ENCODE measurements at places on chromosomes 6 and 20.
A peak's percentile ranks its signal among the peaks of the same experiment; 100 is the strongest.

GRCh38 chr6:155970876-155971708 is 515.5 kb upstream of the NOX3 start:
- DNase-seq, result no peak

DNA sequence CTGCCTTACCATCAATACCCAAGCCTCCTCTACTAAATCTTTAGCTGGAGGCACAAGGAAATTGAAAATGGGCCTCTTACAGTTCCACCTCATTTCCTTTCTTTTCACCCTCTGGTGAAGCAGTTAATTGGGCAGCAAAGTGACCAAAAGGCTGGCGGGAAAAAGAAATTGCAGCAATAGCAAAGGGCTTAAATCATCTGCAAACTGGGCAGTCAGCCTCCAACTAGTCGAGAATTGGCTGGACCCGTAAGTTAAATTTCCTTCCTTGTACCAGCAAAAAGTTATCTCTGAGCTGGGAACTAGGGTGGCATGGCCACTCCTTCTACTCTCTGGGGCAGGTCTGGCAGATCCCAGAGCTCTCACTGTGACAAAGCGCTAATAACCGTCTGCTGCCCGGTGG is 33.5 kb downstream of the GHRH start:
- DNase-seq, result no peak

DNA sequence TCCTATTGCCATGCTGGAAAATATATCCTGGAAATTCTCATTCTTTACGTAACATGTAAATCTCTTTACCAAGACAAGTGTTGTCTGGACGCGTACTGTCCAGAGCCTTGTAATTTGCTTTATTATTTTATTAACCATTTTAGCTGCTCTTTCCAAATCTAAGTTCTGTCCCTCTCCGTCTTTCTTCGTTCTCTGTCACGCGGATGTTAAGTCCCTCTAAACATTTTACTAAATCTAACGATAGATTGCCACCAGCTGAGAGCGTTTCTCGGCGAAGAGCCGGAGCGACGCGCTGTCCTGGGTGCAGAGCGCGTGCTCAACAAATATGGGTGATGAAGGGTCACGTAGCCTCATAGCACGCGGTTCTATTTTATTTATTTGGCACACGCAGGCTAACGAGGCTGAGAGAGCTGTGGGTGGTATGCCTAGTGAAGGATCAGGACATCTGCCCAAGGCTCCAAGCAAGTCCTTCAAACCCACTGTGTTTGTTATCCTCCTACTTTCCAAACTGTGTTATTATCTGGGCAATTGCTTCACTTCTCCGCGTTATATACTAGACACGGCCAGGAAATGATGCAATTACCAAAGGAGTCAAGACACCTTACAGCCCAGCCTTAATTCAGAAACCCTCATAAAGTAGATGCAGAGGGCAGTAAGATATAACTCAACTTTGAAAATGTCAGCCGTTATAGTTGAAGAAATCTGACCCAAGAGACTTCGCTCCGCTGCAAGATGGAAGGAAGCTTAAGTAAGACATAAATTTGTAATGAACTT is 10.0 kb upstream of the NCOA7 start:
- DNase-seq, result peak; percentile 80

DNA sequence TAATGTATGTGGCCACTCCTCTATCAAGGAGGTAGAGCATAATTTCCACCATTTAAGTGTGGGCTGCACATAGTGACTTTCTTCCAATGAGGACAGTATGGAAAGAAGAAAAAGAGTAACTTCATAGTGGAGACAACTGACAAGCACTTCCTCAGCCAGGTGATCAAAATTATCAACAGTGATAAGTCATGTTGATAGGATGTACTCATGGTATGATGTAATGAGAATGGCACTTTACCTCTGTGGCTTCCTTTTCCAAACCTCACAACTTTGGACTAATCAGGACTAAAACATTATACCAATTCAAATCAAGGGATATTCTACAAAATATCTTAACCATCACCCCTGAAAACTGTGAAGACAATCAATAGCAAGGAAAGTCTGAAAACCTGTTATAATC is 302.3 kb upstream of the CITED2 start:
- no peak for DNase-seq

- no peak for DNase-seq
Observed at GRCh38 chr6:71496722-71497033, 208.1 kb downstream of the OGFRL1 start.

GRCh38 chr6:54193560-54193959 is 82.3 kb downstream of the MLIP start:
- DNase-seq, result no peak

GRCh38 chr6:38157905-38158304 is 338.4 kb downstream of the ZFAND3 start:
- no peak for DNase-seq

DNA sequence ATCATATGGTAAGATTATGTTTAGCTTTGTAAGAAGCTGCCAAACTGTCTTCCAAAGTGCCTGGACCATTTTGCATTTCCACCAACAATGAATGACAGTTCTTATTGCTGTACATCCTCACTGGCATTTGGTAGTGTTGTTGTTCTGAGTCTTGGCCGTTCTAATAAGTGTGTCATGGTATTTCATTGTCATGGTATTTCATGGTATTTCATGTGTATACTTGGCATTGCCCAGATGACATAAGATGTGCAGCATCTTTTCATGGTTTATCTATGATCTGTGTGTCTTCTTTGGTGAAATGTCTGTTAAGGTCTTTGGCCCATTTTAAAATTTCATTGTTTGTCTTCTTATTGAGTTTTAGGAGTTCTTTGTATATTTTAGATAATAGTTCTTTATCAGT is 224.4 kb downstream of the BCAS1 start:
- DNase-seq, result no peak

GRCh38 chr6:89589297-89590025 is 49.1 kb downstream of the LYRM2 start:
- DNase-seq, result no peak

DNA sequence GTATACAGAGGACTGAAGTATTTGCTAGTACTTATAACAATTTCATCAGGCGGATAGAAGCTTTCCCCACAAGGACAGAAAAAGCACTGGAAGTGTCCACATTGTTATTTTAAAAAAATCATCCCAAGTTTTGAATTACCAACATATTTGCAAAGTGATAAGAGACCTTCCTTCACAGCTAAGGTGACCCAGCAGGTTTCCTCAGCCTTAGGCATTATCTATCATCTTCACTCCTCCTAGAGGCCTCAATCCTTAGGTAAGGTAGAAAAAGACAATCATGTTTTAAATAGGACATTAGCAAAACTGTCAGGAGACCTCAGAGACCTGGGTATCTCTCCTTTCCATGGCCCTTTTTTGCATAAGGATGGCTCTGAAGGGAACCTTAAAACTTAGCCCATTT is 72.5 kb upstream of the CHD6 start:
- DNase-seq, result no peak

DNA sequence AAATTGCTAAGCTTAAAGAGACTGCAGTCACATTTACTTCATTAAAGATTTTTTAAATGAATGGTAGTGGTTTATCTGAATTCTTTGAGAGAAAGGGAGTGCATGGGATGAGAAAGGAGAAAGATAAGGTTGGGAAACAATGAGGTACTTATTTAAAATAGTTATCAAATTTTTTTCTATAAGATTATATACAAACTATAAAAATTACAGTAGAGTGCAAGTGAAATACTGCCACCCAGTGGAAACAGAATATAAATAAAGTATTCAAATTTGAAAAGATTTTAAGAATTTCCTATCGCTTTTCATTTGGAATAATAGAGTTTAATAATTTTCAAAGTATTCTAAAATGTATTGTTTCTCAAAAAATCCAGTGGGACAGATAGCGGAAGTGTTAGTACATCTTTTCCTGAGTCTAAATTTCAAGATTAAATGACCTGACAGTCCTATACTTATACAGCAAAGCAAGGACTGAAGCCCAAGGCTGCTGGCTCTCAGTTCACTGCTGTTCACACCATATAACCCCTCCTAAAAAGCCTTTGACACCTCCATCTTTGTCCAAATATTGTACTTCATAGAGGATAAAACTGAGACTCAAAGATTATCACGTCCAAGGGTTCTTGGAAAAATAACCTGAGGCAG is 31.1 kb downstream of the EPM2A start:
- peak; percentile 2 for DNase-seq

DNA sequence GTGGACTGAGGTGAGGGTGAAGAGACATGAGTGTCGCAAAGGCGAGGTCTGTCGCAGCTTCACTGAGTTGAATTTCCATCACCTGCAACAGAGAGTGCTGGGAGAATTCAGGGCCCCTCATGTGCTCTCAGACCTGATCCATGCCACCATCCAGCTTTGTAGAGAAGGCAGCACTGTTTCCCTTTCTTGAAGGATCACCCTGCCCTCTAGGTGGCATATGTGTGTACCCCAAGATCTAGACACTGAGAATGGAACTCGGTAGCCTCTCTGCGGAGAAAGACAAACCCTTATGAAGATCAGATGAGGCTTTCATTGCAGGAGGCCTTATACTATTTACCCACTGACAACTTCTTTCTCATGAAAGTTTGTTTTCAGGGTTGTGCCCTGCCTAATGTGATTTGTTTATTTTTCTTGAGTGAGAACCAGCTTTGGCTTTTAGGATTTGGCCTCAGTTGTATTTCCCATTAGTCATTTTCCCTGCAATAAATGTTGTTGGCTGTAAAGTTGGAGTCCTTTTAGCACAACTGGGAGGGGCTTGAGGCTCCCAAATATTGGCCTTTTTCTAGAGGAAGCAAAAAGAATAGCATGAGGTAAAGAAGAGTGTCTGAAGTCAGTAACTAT is 811.3 kb downstream of the DHX35 start:
- DNase-seq, result no peak

DNA sequence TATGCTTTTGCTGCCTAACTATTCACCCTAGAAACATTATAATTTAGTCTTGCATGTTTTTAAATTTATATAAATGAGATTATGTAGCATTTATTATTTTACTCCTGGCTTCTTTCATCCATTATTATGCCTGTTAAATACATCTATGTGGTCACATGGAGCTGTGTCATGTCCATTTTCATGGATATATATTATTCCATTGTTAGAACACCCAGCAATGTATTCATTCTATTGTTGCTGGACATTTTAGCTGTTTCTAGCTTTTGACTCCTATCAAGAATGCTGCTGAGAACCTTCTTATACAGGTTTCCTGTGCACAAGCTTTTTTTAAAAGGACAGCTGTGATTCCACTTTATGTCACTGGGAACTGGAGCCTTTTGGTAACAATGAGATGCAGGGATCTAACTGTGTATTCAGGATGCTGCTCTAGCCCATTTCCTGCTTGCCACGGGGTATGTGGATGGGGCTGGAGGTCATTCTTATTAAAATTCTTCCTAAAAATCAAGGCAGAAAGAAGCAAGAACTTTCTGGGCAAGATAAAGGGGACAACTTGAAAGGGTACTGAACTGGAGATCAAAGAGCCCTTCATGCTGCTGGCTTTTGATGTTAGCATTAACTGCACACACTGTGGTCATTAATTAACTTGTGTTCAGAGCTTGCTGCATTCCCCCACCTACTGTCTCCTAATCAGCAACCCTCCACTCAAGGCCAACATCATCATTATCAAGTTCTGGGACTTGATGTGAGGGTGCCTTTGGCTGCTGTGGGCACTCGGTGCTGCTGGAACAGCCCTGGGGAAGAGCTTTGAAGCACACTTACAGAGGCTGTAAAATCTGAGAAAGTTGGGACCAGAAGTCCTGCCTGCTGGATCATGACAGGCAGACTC is 96.6 kb upstream of the AKIRIN2 start:
- DNase-seq, result no peak

DNA sequence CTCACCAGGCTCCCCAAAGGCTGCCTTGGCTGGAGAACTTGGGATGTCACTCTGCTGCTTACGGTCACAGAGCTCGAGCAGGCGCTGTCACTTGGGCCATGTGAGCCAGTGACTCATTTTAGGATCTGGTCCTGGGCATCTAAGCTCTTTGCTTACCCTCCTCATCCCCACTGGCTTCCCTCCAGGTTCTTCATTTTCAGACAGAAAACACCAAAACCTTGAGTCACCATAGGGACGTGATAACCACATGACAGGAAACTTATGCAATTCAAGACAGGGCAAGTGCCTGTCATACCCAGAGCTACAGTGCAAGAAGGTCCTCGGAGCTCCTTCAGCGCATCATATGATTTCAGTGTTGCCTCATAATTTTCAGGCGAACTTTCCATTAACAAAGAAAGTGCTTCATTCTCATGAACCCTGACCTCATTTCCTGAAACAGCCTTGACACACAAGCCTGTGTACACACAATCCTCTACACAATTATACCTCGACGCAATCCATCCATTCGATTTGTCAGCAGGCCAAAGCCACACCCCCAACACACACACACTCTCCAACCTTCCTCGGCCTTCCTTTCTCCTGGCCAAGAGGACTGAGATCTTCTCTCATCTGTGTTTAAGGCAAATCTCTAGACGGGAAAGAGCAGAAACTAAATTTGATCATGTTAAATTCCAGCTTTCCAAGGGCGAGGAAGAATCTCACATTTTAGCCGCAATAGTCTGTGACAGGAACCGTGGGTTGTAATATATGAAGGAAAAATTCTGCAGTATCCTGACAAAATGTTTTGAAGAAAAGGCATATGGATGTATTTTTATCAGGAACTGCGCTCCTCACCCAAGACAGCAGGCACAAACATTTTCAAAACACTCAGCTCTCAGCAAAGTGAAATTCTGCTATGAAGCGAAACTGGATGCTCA is 25.3 kb downstream of the TBC1D7 start:
- peak; percentile 67 for DNase-seq

GRCh38 chr6:71404145-71404966 is 115.7 kb downstream of the OGFRL1 start:
- no peak for DNase-seq

DNA sequence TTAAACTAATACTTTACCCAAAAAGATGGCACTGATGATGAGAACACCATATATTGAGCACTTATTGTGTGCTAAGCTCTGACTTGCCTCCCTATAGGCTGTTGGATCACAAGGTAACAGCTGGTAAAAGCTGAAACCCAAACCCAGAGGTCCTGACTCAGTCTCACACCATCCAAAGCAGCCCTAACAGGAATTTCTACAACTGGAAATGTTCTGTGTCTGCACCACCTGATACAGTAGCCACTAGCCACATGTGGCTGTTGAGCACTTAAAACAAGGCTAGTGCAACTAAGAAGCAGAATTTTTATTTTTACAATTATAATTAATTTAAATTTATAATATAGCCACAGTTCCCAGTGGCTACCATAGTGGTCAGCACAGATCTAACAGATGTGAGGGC is 15.6 kb upstream of the MATN4 start:
- no peak for DNase-seq

GRCh38 chr6:166774770-166775169 is 147.7 kb upstream of the RPS6KA2 start:
- no peak for DNase-seq

- DNase-seq, result no peak
Observed at GRCh38 chr6:45966797-45967196, 48.9 kb downstream of the CLIC5 start.

DNA sequence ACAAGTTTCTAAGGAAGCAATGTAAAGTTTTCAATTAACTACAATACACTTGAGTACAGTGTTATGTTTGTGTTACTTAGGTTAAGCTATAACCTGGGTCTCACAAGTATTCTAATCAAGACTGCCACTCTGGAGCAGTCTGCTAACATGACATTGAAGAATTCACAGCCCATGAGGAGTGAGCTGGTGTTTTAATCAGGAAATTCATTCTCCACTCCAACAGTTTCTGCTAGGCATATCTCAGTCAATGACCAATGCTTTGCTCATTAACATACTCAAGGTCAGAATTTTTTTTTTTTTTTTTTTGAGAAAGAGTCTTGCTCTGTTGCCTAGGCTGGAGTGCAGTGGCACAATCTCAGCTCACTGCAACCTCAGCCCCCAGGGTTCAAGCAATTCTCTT is 59.6 kb upstream of the SAMHD1 start:
- no peak for DNase-seq

Measured in muscle of back (tissue), 13 donors.